SK-N-MC (cell line): ENCODE measurements at places on chromosomes 16 and 17.

- no peak for DNase-seq
These were observed 461.7 kb upstream of the HSBP1 start for GRCh38 chr16:83345846-83346640.

- DNase-seq = peak; percentile 10
These were observed 2.8 kb downstream of the MARVELD3 start for GRCh38 chr16:71628810-71629209.

- DNase-seq = no peak
These were observed 31.3 kb upstream of the RASL10B start for GRCh38 chr17:35700150-35700549.

DNA sequence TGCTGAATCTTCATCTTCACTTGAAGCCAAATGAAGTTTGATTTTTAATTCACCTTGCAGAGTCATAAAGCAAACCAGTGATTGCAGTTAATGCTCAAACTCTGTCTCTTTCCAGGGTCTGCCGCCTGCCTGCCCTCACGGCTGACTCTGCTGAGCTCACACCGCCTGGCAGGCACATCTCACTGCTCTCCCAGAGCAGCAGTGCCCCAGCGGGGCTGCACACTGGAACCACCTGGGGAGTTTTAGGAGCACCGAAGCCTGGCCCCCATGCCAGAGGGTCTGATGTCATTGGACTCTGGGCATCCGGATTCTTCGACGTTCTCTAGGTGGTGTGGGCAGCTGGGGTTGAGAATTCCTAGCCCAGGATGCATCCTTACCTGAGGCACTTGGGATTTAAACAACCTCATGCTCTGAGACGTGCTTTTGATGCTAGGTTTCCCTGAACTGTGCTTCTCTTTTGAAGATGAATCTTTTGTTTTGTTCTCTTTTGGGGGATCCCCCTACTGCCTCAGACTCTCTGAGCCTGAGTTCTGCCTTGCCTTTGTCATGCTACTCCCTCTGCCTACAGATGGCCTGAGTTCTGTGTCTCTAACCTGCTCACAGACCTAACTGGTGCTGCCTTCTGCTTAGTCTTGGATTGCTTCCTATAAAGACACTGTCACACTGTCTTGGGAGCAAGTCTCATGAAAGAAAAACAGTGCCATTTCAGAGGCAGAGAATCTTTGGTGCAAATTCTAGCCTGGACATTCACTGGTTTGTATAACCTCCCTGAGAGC is 438.1 kb upstream of the CCL2 start:
- no peak for DNase-seq

GRCh38 chr17:44502598-44503146 is 534 bp downstream of the GPATCH8 start:
- no peak for DNase-seq

DNA sequence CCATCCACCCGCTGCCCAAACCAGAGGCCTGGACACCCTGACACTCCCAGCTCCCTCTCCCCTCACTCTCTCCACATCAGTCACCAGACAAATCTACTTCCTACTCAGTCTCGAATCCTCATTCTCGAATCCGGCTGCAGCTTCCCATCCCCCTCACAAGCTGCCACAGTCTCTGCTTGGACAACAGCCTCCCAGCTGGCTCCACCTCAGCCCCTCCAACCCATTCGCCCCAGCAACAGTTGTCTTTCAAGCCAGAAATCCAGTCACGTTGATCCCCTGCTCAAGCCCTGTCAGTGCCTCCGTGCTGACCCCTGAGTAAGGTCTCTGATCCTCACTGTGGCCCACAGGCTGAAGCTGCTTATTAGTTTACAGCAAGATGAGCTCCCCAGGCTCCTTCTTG is 44.2 kb upstream of the MTSS2 start:
- no peak for DNase-seq

DNA sequence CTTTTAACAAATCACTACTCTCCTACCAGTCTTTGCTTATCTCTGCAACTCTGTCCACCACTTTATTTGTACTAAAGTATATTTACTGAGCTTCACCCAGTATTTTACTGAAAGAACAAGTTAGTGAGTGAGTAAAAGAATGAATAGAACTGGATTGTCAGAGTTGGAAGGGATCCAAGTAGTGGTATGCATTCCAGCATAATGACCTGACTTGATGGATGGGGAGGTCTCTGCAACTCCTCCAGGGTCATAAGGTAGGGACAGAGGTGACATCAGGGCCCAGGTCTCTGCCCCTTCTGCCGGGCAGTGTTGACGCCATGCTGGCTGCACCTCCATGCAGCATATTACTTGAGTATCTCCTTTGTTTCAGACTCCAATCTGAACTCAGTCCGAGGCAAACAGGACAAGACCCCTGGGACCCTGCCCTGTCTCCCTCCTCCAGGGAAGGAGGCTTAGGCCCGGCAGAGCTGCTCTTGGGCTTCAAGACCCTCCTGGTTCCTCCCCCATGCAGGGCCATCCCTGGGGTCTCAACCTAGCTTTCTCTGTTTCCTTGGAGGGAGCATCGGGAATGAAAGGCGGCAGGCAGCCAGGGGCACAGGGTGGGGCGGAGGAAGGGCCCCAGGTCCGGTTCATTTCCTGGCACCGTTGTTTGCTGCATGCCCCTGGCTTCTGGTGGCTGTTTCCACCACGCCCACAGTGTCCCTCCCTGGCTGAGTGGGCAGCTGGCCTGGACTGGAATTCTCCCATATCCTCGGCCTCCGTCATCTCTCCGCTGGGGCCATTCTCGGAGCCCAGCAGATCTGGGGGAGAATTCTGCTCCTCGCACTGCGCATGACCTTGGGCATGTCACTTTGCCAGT is 12.4 kb upstream of the ITGA3 start:
- no peak for DNase-seq

- DNase-seq = no peak
These were observed 17.1 kb downstream of the MYLK3 start for GRCh38 chr16:46730801-46731690.

GRCh38 chr16:54657709-54658102 is 273.0 kb upstream of the IRX5 start:
- no peak for DNase-seq

GRCh38 chr17:48997103-48997826 is at the start of gene IGF2BP1:
TSS of gene IGF2BP1 (plus strand) at chr17:48997385. CDS start at chr17:48997746, 361 bp downstream.
- peak; percentile 89 for DNase-seq

GRCh38 chr17:7570351-7570750 is 8.6 kb downstream of the SENP3 start:
- no peak for DNase-seq

DNA sequence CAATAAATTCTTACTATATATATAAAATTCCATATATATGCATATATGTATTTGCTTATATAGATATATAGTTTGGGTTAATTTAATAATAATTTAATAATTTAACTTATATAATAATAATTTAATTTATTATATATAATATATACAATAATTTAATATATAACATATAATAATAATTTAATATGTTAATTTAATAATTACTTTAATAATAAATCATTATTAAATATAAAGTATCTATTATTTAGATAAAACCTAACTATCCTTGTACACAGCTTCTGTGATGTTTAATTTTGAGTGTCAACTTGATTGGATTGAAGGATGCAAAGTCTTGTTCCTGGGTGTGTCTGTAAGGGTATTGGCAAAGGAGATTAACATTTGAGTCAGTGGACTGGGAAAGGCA is 40.6 kb upstream of the CDH13 start:
- no peak for DNase-seq

- no peak for DNase-seq
These were observed 864.0 kb downstream of the KCNJ2 start for GRCh38 chr17:71033336-71033735.

DNA sequence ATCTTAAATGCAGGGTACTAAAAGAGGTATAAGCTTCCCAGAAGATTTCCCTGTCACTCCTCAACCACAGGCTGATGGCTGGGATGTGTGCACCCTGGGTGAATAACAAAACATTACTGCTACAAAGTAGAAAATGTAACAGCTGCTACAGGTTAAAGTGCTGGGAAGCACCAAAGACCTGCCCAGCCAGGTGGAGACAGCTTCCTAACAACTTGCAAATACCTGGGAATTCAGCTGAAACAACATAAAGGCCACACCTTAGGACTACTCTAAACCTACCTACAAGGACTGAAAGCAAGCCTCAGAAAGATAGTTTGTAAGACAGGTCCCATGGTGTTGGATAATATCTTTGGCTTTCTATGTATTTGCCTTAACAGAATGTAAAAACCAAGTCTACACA is 118.5 kb downstream of the CEP112 start:
- no peak for DNase-seq

DNA sequence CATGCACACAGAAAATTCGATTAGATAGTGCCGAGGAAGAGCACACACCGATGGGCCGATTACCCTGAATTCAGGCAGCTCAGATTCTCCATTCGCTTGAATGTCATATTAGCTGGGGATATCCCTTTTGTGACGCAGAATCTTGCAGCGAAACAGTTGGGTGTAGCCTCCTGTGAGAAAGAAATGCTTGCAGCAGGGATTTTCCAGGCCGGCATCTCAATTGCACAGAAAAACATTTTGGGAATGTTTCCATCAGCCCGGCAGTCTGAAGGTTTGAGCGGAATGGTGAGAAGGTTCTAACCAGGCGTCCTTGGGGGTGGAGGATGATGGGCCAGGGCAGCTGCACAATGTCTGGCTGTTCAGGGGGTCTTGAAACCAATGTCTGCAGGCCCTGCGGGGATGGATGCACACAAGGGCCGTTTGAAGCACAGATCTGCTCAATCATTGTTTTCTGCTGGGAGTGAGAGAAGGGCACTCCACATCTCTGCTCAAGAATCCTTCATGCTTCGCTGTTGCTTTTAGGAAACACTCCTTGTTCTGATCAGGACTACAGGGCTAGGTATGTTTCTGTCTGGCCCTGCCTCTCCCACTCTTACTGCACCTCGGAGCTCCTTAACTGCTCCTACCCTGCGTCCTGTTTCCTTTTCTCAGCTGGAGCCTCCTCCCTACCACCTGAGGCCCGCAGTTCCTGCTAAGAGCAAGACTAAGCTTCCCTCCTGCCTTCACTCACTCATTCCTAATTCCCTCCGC is 94.6 kb downstream of the CMIP start:
- no peak for DNase-seq

DNA sequence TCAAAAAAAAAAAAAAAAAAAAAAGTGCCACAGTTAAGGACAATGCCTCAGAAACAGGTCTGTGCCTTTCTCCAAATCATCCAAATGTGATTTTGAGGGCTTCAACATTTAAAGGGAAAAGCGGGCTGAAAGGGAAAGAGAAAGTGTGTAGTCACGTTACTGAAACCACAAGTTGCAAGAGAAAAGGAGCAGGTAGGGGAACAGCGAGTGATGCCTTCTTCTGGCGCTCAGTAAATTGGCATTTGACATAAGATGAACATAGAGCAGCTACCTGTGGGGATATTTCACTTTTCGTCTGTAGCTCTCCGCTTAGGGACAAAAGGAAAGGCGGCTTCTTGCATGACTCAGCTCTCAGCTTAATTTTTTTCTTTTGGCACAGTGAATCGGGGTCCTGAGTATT is 11.1 kb downstream of the CMTM2 start:
- no peak for DNase-seq
